ENCODE measurements at places on chromosomes 4 and X.

DNA sequence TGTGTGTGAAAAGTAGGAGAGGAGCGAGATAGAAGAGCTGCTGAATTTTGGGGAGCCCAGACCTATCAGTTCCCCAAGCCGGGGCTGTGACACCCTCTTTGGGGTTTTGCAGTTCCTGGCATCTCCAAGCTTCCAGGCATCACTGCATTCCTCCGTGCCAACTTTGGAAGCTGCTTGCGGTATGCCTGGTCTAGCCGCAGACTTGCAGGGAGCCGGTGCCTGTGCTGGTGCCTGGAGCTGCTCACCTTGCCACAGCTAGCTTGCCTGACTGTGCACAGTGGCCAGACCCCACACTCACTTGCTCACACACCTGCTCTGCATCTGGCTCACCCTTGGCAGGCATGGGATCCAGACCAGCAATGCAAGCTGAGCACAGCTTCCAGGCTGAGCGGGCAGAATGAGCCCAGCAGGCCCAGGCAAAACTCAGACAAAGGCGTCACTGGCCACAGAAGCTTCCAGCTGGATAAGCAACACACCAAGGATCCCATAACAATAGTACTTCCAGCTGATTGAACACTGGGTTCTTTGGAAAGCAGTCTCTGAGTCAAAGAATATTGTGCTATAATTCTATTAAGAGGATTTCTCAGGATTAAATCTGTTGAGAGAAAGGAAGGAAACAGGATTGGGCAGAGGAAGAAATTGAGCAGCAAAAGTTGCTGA, 390.9 kb downstream of the TEX13C start:
- DNase-seq, result no peak

- DNase-seq, result no peak
Observed at GRCh38 chrX:8432396-8432795, 32.2 kb upstream of the VCX3B start.

DNA sequence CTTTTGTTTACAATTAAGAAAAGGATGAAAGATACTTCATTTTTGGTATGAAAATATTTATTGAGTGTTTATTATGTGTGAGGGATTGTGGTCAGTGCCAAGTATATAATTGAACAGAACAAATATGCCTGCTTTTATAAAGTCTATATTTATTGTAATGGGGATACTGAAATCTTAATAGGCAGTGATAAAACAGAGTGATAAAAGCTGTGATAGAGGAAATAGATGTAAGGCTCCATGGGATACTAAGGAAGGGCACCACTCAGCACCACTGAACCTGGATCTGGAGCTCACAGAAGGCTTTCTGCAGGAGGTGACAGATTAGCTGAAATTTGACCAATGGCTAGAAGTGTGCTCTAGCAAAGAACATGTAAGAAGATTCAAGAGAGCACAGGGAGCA, 263.5 kb downstream of the C4orf33 start:
- DNase-seq, result no peak

GRCh38 chr4:1544861-1545281, 138.6 kb upstream of the NKX1-1 start:
- DNase-seq, result no peak

DNA sequence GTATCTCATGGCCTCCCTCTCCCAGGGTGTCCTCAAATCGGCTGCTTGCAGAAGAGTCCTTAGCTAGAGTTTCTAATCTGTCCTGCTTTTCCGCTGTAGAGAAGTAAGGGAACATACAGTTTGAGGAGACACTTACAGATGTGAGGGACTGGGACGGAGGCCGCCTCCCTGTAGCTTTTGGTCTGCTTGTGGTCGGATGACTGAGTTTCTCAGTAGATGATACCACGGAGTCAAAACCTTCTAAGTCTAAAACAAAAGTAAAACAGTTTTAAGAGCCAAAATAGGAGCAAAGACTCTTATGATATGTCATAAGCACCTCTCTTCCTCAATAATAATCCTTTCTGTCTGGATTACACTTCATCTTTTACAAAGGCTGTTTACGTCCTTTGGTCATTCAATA, 34.5 kb upstream of the MAP3K15 start:
- peak; percentile 37 for DNase-seq

GRCh38 chr4:2617955-2618354, 81.5 kb downstream of the FAM193A start:
- no peak for DNase-seq

DNA sequence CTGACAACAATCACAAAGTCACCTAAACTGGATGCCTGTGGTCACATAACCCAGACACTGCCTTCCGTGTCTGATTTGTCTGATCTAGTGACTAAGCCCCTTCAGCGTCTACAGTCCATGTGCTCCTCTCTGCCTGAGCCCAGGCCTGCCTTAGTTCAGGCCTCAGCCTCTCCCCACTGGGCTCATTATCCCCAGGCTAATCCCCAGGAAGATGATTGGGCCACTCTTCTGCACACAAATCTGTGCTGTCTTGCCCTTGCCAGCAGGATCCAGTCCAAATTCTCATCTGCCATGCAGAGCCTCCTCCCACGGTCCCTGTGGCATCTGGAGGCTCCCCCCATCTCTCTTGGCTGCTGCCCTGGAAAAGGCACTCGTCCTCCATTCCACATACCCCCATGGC, 96.5 kb downstream of the SLC2A9 start:
- no peak for DNase-seq

- DNase-seq, result no peak
Observed at GRCh38 chr4:54213761-54214160, 15.3 kb upstream of the PDGFRA start.

DNA sequence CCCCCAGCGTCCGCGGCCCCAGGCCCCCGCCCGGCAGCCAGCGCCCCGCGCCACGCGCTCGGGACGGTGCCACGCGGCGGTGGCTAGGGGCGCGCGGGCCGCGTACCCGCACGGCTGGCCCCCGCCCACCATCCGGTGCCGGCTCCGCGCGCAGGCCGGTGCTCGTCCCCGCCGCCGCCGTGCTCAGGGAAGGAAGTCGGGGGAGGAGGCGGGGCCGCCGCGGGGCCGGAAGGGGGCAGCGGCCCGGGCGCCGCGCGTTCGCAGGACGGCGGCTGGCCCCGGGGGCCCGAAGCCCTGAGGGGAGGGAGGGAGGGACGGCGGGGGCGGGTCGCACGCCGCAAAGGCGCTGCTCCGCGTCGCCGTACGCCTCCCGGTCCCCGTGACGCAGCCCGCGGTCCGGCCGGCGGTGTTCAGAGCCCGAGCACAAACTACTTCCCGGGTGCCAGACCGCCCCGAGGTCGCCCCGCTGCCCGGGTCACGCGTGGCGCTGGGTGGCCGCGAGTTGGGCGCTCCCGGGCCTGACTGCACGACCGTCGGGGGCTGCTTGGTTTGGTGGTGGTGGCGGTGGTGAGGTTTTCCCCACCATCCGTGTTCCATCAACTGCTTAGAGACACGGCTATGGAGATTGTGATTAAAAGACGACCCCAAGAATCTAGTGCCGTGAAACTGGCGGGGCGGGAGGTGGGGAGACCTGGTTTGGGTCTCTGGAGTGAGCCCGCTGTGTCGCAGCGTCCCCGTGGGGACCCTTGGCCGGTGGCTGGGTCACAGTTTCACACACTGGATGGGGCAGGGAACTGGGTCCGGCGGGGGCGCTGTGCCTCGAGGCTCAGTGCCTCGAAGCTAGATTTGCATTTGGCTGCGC, at the start of gene DCTD:
Gene DCTD, minus strand, starts transcription at position 205 of the 862 bp plus-strand sequence. CDS start 1,818 bp downstream, outside the sequence.
- peak; percentile 83 for DNase-seq

DNA sequence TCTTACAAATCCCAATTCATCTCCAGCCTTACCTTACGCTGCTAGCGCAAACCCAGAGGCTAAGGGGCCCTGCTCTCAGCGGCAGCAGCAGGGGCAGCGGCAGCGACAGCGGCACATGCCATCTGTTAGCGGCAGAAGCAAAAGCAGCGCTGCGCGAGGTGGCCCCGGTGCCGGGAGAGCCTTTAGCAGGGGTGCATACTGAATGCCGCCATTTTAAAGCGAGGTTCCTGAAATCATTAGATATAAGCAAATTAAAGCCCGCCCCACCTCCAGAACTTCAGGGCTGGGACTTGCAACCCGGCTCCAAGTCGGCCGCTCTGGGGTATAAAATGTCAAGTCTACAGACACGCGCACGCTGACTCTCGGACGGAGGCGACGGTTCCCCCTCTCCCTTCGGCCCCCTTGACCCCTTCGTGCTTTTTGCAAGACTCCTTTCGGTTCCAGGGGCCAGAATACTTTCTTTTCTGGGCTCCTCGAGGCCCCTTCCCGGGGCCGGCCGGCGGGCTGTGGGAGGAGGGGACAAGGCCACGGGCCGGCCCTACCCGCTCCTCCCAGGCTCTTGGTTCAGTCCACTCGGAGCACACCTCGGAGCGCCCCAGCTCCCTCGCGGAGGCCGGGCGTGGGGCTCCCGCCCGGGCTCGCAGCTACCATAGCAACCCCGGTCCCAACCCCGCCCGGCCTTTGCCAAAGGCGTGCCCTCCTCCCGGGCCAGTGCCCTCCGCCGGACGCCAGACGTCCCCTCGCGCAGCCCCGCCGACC, at the start of gene MBNL3:
Gene MBNL3, minus strand, starts transcription at position 220 of the 759 bp plus-strand sequence. CDS start 49,427 bp downstream, outside the sequence.
- DNase-seq, result peak; percentile 63

GRCh38 chr4:90025248-90025647, 101.9 kb upstream of the CCSER1 start:
- DNase-seq, result no peak

DNA sequence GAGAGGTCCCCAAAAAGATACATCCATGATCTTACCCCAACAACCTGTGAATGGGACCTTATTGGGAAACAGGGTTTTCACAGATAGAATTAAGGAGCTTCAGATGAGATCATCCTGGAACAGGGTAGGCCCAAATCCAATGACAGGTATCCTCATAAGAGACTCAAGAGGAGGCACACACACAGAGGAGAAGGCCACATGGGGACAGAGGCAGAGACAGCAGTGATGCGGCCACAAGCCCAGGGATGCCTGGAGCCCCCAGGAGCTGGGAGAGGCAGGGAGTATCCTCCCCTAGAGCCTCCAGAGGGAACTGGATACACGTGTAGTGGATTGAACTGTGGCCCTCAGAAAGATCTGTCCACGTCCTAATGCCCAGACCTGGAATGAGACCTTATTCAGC, 82.3 kb downstream of the PRKX start:
- no peak for DNase-seq

DNA sequence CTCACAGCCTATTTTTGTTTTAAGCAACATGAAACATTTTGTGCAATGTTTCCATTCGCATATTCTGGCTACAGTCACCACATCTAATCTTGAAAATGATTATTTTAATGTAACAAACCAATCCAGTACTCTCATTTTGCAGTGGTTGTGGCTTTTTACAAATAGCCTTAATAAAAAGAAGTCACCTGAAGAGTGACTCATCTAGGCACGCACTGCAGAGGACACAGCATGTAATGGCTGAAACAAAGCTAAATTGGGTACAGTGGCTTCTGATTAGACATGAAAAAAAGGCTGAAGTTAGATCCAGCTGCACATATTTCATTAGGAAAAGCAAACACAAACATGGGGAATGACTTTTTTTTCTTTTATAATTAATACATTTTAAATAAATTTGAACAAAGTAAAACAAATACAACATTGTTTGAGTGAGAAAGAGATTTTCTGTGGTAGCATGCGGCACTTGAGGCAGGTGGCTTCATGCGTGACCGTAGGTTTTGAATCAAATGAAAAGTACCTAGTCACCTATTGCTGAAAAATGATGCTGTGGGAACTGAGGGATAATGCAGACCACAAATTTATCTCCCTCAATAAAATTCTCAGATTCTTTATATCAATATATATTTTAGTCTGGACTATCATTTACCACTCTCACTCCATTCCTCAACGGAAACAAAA, 240.8 kb upstream of the DDX53 start:
- no peak for DNase-seq

GRCh38 chrX:129931411-129932015, 25.5 kb downstream of the UTP14A start:
- peak; percentile 43 for DNase-seq

- DNase-seq, result no peak
Observed at GRCh38 chrX:72029483-72030411, 102.0 kb downstream of the RTL5 start.

DNA sequence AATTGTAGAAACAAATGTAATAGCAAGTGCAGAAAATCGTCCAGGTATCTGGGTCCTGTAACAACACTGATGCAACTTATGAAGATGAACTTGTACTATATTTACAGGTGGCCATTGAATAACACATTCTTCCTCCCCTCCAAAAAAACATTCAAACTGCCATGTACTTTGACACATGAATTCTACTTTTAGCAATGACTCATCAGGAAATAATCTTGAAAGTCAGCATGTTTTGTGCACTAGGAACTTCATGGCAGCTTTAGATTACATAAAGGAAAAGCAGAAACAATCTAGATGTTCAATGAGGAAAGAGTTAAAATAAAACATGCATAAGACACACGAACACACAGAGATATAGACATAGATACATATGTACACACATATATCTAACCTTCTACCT, 2.5 kb downstream of the PABPC1L2A start:
- DNase-seq, result no peak

DNA sequence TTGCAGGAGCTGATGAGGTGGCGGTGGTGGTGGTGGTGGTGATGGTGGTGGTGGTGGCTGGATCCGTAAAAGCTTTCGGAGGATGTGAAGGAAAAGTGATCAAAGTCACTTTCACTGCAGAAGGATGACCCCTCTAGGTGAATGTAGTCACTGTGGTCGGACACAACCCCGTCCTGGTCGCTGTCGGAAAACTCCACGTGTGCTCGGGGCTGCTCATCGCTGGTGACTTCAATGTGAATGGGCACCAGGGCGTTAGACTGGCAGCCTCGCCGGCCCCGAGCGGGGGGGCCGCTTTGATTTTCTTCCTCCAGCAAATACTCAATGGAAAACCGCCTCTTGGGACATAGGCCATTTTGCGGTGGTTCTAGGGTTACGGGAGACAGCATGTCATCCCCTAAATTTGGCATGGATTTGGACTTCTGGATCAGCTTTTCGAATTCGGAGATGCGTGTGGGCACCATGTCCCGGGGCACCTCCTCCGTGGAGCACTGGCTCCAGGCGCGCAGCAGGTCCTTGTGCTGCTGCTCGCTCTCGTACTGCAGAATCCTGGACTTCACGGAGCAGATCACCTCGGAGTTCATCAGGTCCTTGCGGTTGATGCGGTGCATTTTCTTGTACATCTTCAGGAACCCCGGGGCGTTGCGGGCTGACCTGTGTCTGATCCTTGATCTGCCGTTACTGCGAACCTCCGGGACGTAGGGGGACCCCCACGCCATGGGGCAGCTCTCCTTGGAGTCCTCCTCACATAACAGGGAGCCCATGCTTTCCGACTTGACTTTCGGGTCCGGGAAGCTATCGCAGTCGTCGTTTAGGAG, 88.3 kb upstream of the PDLIM3 start:
- DNase-seq, result no peak

DNA sequence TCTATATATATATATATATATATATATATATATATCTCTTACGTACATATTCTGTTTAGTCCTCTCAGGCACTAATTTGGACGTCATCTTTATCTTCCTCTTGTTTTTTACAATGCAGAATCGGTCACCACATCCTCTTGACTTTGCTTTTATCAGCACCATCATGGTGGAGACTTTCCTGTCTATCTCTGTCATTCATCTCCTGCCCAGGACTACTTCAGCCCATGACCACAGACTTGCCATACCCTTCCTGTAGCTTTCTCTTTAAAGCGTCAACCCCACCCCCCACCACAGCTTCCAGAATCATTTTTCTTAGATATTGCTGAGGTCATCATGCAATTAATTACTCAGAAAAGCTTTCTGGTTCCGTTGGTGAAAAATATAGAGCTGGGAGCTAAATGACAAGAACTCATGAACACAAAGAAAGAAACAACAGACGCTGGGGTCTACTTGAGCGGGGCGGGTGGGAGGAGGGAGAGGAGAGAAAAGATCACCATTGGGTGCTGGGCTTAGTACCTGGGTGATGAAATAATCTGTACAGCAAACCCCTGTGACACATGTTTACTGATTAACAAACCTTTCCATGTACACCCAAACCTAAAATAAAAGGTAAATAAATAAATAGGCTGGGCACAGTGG, 30.5 kb upstream of the PRKX start:
- DNase-seq, result peak; percentile 62
